ENCODE measurements at places on chromosomes 4 and X.

DNA sequence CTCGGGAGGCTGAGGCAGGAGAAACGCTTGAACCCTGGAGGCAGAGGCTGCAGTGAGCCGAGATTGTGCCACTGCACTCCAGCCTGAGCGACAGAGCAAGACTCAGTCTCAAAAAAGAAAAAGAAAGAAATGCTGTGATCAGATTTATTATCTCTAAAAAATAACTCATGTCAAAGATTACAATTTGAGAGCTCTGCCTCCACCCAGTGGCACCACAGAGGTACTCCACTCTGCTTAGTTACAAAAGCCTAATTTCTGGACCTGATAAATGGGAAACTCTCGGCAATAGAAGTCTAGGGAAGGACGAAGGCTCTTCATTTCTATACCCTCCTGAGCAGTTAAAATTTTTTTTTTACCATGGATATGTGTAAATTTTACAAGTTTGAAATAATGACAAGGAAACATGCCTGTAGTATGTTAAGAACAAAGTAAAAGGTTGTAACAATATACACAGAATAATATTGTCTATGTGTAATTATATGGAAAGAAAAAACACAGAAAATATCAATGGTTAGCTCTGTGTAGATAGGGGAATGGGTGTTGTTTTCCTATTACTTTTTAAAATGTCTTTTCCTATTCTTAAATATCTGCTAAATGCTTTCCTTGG lies 149.8 kb downstream of the STIM2 start:
- no peak for DNase-seq

- DNase-seq, result no peak
Measured at GRCh38 chr4:45713996-45714395, 409.9 kb downstream of the GABRG1 start.

DNA sequence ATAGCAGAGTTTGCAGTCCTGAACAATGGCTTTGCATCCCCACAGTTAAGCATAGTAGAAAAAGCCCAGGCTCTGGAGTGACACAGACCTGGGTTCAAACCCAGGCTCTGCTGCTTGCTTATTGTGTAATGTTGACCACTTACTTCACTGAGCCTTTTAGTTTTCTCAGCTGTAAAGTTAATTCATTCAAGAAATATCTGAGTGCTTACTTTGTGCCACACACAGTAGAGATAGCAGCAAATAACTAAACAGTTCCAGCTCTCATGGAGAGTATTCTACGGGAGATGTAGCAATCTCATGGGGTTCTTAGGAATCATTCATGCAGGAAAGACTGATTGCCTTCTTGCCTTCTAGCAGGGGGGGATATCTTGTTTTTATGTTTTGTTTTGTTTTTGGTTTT lies 63.2 kb downstream of the SLC9A6 start:
- DNase-seq, result no peak

DNA sequence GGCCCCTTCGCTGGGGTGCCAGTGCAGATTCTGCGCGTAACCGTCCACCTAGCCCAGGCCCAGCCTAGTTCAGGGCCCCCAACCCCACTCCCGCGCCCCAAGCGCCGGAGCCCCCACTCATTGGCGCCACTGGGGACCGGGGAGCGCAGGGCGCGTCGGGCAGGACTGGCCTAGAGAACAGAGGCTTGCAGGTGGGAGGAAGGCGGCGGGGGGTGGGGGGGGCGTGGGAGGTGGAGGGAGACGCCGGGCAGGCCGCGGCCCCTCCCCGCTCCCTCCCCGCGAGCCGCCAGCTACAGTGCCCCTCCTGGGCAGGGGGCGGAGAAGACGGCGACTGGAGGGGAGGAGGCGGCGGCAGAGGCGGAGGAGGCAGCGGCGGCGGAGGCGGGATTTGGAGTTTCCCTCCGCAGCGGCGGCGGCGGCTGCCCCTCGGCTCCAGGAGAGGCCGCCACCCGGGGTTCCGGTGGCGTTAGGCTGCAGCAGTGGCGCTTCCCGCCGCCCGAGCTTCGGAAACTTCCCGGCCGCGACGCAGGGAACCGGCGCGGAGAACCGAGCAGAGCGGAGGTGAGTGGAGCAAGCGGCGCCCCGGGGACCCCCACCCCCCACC lies 4.8 kb upstream of the DUSP9 start:
- DNase-seq, result no peak

GRCh38 chr4:91936311-91936710 lies 367.5 kb upstream of the GRID2 start:
- DNase-seq, result no peak

DNA sequence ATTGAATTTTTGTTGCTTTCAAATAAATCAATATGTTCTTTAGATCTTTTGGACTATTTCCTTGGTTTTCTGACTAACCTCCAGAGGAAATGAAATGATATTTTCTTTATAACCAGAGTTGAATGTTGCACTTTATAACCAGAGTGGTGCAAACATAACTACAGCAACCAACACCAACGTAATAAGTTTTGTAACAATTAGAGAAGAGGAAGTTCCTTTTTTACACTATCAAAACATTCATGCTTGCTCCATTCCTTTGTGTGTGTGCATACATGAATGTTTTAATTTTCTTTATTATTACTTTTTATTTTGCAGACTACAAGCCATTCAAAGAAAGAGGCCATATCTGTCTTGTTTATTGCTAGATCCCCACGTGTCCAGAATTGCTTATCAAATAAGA lies 193.0 kb upstream of the PPP3CA start:
- peak; percentile 20 for DNase-seq

DNA sequence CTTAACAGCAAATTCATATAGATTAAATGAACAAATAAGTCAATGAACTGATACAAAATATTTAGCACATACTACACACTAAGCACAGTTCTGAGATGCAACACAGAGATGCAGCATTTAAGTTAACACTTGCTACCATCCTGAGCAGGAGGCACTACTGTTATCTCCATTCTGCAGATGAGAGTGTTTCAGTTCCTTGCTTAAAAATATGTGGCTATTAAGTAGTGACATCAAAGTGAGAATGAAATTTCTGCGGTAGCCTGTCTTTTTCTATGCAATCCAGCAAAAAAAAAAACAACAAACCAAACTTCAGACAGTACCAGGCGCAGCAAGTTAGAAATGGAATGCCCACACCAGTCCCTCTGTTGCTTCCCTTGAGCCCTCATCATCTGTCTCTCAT lies 90.8 kb downstream of the SHISA3 start:
- DNase-seq, result no peak

DNA sequence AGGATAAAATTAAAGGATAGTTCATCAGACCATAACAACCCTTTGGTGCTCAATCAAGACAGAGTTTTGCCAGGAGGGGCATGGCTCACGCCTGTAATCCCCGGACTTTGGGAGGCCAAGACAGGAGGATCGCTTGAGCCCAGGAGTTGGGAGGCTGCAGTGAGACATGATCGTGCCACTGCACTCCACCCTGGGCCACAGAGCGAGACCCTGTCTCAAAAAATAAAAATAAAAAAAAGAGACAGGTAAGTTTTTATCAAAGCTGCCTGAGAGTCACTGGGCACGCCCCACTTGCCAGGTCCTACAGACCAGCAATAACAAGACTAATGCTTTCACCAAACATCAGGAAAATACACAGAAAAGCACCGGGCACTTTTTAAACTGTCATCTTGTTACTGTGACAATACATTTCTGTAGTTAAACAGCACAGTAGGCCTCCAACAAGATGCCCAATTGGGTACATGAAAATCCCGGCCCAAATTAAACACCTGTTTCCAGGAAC lies 765 bp downstream of the CFAP97 start:
- no peak for DNase-seq

DNA sequence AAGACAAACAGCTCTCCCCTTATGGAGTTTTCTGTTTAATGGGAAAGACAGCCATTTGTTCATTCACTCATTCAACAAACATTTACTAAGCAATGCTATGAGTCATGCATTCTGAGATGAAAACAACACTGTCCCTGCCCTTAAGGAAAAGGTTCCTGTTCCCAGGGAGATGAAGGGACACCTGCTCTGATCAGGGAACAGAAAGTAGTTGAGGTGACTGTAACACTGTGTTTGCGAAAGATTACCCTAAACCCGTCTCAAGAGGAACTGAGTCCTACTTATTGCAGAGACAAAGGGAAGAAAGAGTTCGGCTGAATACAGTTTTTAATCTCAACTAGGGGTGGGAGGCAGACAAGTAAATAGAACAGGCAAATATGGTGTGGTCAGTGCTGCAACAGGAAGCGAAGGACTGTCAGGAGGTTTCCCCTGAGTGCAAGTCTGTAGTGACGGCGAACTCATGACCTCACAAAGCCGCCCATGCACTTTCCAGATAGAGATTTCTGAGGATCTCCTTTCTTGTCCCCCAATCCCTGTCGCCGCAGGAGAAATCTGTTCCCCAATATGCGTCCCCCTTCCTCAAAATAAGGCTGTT lies 712 bp downstream of the STX18 start:
- peak; percentile 53 for DNase-seq

DNA sequence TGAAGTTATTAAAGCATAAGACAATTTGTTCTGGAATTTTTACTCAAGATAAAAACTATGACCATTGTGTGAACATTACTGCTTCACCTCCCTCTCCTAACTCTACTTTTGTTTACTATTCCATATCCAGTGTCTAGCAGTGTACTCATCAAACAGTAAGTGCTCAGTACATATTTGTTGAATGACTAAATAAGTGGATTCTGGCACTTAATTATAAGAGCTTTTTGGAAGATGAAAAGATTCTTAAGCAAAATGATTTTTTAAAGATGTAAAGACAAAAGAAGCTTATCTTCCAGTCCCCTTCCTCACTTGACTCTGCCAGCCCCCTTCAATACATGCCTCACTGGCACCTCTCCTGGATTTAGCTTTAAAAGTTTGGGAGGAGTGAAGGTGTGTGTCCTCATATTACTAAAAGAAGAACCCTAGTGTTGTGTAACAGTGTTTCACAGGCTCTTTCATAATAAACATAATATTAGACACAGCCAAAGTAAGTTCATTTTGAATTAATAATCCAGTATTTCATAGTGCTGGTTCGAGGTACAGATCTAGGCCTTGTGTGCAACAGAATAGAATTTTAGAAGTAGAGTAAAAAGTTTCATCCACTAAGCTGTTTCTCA lies 53.0 kb downstream of the GAB1 start:
- DNase-seq, result no peak

DNA sequence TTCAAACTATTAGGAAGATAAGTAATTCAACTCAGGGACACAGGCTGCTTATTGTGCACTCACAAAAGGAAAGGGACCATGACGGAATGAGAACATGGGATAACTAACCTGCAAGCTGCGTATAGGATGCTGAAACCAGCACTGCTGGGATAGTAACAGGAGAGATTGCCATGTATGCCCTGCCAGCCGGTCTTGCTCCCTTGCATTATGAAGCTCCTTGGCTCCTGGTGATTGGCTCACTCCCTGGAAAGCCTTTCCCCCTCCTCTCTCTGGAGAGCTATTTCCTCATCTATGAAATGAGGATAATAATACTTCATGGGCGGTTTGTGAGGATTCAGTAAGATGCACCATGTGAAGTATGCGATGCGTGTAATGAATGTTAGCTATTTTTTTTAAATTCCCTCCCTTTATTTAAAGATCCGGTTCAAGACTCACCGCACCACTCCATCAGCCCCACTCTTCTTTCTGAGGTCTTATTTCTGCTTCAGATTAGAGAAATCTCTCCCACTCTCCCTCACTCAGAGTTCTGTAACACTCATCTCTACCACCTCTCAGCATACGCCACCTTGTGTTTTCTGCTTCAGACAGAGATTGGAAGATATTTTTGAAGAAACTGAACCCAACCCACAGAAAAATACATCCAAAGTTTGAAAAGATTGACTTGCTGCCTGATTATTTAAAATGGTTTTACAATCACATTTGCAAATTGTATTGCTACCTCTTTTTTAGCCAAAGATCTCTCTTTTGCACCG lies 18.4 kb downstream of the MSMO1 start:
- no peak for DNase-seq

- DNase-seq, result no peak
Measured at GRCh38 chr4:40280586-40280985, 54.5 kb upstream of the CHRNA9 start.

- DNase-seq, result no peak
Measured at GRCh38 chrX:101693476-101693875, 33.8 kb upstream of the ARMCX2 start.

DNA sequence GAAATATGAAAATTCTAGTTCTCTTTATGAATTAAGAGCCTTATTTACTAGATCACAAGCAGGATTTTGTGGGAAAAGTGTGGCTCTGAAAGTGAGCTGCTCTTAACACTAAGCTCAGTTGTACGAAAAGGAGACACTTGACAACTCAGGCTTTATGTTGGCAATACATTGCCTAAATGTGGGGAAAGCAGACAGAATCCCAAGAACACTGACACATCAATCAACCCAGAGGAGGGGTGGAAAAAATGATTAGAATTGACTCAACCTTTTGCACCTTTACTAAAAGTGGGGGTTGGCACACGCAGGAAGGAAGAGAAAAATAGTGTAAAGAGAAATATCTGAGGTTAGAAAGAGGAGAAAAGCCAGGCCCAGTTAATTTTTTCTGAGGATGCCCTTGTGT lies 61.6 kb downstream of the CHST7 start:
- DNase-seq, result no peak

DNA sequence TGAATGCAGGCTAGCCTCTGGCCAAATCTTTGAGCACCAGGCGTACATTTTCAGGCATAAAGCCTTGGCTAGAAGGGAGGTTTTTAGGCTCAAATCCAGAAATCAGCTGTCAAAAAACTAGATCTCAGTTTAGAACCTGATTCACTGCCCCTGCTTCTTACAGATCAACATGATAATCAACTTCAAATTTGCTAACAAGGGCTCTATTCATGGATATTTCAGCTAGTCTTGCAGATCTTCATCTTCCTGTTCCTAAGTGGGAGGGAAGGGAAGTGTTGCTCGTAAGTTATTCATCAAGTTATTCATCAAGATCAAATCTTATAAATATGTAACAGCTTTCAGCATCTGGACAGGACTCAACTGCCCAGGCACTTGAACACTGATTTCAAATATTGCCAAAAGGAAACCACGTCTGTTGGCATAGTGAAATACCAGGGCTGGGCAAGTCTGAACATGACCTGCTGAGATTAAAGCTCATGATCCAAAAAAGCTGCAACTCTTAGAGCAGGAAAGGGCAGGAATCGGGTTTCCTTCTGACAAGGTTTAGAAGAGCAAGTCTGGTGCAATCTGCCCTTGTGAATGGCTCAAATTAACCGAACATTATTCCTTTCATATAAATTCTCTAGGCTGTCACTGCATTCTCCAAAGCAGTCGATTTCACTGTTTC lies 200.3 kb downstream of the PDGFC start:
- no peak for DNase-seq

DNA sequence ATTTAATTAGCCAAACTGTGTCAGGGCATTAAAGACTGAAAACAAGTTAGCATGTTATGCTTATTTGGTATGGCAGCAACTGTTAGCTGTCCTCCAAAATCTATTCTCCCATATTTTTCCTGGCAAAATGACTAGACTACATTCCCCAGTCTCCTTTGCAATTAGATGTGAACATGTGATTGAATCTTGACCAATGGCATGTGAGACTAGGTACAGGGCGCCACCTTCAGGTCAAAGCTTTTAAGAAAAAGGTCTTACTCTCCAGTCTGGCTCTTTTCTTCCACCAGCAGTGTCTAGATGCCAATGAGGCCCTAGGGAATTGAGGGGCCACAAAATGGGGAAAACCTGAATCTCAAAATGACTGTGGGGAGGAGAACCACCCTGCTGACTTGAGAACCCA lies 408.2 kb downstream of the SMARCA1 start:
- DNase-seq, result peak; percentile 14

Data from HL-60 (cell line).